ENCODE measurements at places on chromosomes 16 and 17.

- DNase-seq: no peak
Observed at GRCh38 chr17:62024866-62025265, 40.2 kb downstream of the MED13 start.

DNA sequence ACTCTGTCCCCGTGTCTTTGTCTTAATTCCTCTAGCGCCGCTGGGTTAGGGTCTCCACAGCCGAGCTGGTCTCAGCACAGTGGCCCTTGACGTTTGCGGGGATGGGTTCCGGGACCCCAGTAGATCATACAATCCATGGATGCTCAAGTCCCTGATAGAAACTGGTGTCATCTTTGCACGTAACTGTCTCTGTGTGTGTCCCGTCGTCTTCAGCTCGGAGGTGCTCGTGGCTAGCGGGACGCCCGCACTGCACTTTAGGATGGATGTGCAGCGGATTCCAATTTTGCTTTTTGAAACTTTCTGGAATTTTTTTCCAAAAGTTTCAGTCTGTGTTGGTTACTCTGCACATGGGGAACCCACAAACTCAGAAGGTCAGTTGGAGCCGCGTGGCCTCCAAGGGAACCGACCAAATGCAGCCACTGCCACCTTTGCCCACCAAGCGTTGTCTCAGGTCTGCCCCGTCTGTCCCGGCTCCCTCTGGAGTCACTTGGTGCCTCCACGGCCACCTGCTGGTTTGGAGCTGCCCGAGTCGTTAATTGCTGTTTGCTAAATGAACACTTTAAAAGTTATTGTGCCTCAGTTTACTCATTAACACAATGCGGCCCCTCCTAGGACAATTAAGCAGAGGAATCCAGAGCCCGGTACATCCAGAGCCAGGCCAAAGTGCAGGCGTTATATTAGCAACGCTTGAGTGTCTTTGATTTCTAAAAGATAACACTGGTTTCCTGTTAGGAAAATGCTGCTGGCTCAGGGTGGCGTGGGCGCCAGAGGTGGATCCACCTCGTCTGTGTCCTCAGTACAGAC lies 5.3 kb upstream of the DPEP1 start:
- DNase-seq: no peak

GRCh38 chr17:13596241-13596923 lies 5.3 kb downstream of the HS3ST3A1 start:
- DNase-seq: no peak

GRCh38 chr16:31351942-31352325 lies 3.0 kb upstream of the ITGAX start:
- DNase-seq: peak; percentile 44

DNA sequence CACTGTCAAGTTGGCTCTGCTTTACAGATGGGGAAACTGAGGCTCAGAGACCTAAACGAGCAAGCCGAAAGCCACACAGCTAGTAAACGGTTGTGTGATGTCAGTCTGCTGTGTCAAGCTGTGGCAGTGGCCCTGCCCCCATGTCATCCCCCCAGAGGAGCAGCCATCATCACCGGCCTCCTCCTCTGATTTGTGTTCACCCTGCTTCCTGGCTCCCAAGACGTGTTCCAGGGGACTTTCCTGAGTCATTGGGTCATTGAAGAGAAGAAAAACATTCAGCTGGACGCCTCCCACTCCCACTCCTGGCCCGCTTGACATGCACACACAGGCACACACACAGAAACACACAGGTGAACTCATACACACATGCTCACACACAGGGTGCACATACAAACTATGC lies 54.0 kb upstream of the CIBAR2 start:
- DNase-seq: no peak

DNA sequence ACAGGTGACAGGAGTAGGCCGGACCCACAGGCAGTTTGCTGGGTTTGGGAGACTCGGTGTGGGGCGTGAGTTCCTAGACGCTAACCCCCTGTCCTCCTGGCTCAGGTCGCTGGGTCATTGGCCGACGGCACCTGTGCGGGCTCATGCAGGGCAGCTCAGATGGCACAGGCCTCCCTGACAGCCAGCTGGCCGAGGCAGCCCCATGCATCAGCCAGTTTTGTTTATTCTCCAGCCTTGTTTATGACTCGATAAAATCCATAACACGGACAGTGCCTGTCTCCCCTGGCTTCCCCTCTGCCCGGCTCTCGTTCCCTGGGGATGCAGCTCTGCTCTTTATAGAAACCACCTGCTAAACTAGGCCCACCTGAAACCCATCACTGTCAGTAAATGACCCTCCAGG lies 46.0 kb downstream of the SDK2 start:
- no peak for DNase-seq

DNA sequence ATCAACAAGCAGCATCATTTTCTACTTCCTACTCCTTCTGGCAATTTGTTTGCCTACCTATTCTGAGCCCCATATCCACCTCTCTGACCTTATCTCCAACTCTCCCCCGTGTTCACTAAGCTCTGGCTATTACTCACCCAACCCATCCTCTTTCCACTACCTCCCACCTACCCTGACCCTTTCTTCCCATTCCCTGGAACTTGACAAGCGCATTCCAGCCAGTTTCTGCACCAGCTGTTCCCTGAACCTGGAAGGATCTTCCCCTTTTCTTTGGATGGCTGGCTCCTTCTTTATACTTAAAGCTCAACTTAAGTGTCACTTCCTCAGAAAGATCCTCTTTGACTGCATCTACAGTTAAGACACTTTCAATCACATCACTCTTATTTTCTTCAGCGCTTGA lies 2.2 kb downstream of the DCUN1D3 start:
- peak; percentile 16 for DNase-seq

DNA sequence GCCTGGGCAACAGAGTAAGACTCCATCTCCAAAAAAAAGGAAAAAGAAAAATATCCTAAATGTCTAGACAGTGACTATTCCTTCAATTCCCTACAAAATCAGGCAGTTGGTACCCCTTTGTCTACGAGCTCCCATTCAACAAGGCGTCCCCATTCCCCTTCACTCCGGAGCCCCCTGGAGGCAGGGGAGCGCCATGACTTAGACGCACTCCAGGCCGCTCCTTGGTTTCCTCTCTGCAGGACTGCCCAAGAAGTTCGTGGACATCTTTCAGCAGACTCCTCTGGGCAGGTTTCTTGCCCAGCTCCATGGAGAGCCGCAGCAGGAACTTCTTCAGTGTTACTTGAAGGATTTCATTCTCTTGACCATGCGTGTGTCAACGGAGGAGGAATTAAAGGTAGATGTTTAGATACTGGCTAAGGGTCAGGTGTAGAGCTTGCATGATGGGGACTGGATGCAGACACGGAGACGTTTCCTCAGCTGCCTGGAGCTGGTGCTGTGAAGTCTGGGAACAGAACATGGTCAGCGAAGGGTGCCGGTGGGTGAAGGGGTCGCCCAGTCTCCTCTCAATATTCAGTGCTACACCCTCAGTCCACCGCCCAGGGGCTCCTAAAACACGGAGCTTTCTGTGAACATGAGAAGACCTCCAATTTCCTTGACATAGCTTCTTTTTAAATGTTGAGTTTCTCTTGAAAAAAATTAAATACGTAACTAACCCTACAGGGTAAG lies 53.3 kb upstream of the ENDOV start:
- no peak for DNase-seq

- no peak for DNase-seq
Observed at GRCh38 chr17:35577830-35578196, 558 bp downstream of the PEX12 start.

DNA sequence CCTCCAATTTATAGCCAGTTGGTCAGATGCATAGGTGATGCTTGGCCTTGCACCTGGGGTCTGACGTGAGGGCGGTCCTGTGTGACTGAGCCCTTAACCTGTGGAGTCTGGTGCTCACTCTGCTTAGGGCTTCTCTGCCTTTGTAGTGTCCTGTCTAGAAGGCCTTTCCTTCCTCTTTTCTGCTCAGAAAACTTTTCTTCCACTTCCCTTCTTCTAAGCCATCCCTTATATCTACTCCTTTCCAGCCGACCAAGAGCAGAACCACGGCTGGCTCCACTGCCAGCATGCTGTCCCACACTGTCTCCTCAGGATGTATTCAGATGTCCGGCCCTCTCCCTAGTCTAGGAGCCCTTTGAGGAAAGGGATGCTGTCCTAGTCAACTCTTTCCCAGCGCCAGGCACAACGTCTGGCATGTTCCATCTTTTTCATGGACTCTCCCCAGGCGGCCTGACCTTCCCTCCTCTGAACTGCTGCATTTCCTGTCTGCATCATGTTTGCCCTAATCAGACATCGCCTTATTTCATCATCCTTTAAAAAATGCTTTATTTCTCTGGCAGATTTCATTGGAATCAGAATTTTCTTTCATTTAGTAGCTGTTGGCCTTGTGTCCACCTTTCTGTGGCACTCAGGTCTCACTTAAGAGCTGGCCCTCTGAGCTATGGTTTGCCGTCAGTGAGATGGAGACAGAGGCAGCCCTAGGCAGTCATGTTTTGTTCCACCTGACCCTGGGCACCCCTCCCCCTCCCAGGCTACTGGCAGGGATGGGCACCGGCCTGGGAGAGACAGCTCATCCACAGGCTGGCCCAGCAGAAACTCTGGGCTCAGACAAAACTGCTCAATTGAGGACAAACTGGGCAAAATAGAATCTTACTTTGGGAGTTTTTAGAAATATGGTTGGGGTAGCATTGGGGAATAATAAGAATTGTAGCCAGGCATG lies 15.5 kb upstream of the BRCA1 start:
- peak; percentile 73 for DNase-seq

GRCh38 chr17:226108-227077 lies 44.9 kb upstream of the DOC2B start:
- DNase-seq: no peak

GRCh38 chr16:31347445-31347844 lies 7.5 kb upstream of the ITGAX start:
- DNase-seq: no peak

GRCh38 chr16:85761861-85762260 lies 11.0 kb upstream of the C16orf74 start:
- DNase-seq: peak; percentile 75

DNA sequence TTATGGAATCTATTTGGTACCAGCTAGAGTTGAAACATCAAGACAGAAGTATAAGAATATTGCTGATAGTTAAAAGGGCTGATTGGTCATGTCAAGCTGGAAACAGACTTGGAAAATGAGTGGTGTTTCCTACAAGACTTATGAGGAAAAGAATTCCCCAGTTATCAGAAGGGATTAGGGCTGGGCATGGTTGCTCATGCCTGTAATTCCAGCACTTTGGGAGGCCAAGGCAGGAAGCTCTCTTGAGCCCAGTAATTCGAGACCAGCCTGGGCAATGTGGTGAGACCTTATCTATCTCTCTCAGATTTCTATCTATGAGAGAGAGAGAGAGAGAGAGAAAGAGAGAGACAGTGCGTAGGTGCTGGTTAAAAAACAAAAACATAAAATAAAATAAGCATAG lies 139.5 kb upstream of the PMFBP1 start:
- DNase-seq: no peak

DNA sequence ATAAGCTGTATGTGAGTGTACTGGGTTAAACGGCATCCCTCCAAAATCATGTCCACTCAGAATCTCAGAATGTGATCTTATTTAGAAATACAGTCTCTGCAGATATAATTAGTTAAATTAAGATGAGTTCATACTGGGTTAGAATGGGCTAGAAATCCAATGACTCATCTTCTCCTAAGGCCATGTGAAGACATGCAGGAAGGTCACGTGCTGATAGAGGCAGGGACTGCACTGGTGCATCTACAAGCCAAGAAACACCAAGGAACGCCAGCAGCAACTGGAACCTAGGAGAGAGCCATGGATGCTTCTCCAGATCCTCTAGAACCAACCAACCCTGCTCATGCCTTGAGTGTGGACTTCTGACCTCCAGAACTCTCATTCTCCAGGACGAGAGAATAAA lies 241.0 kb downstream of the XYLT1 start:
- DNase-seq: no peak

DNA sequence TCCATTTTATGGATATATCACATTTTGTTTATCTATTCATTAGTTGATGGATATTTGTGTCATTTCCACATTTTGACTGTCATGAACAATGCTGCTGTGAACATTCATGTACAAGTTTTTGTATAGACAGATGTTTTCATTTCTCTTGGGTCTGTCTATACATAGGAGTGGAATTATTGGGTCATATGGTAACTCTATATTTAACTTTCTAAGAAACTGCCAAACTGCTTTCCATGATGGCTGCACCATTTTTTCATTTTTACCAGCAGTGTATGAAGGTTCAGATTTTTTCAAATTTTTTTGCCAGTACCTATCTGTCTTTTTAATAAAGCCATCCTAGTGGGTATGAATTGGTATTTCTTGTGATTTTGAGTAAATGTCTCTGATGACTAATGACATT lies 15.5 kb downstream of the NFAT5 start:
- no peak for DNase-seq

GRCh38 chr16:25006504-25007056 lies 8.6 kb downstream of the ARHGAP17 start:
- no peak for DNase-seq

- no peak for DNase-seq
Observed at GRCh38 chr17:41593306-41593981, 6.7 kb upstream of the KRT14 start.

- peak; percentile 40 for DNase-seq
Observed at GRCh38 chr17:74544991-74545842, 698 bp downstream of the CD300C start.

GRCh38 chr16:9212621-9213020 lies 121.2 kb downstream of the HAPSTR1 start:
- no peak for DNase-seq

DNA sequence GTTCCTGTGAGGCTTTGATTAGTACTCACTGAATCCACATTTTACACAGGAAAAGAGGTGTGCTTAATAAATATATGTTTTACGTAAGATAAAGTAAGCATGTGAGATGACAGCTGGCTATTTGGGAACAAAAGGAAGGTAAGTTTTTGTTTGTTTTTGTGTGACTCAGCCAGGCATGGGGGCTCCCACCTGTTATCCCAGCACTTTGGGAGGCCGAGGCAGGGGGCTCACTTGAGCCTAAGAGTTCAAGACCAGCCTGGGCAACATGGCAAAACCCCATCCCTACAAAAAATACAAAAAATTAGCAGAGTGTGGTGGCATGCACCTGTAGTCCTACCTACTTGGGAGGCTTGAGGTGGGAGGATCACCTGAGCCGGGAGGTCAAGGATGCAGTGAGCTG lies 17.9 kb downstream of the GPR142 start:
- DNase-seq: no peak

- DNase-seq: no peak
Observed at GRCh38 chr16:2370721-2371120, 30.2 kb upstream of the ABCA3 start.

GRCh38 chr16:77938913-77939312 lies 83.4 kb upstream of the CLEC3A start:
- DNase-seq: no peak

- no peak for DNase-seq
Observed at GRCh38 chr17:19718613-19719354, 2.4 kb upstream of the SLC47A2 start.

DNA sequence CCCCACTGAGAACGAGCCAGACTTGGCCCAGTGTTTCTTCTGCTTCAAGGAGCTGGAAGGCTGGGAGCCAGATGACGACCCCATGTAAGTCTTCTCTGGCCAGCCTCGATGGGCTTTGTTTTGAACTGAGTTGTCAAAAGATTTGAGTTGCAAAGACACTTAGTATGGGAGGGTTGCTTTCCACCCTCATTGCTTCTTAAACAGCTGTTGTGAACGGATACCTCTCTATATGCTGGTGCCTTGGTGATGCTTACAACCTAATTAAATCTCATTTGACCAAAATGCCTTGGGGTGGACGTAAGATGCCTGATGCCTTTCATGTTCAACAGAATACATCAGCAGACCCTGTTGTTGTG lies 631 bp downstream of the BIRC5 start:
- DNase-seq: peak; percentile 11

Measured in AML-193 (cell line).